ENCODE measurements at places on chromosomes 7 and 10. TPM values are rescaled to one million over a fixed set of nuclear protein-coding genes. Genes with fewer than 3 reads are reported as not detected.

VPS37D gene
- polyA plus RNA-seq, result 0.10 TPM

COL28A1 gene
- polyA plus RNA-seq, result 0.18 TPM

TRIM24 gene
- polyA plus RNA-seq, result 3.7 TPM

ITIH5 gene
- polyA plus RNA-seq, result not detected

PLXNA4 gene
- not detected for polyA plus RNA-seq

AQP1 gene
- not detected for polyA plus RNA-seq

VAX1 gene
- not detected for polyA plus RNA-seq

SYT15B gene
- 0.04 TPM for polyA plus RNA-seq

CTAGE4 gene
- polyA plus RNA-seq, result 0.12 TPM

ZP3 gene
- 4.5 TPM for polyA plus RNA-seq

ACTR3C gene
- 4.0 TPM for polyA plus RNA-seq

PIK3AP1 gene
- 167 TPM for polyA plus RNA-seq

FRA10AC1 gene
- polyA plus RNA-seq, result 5.0 TPM

CYP17A1 gene
- not detected for polyA plus RNA-seq

NXPH1 gene
- polyA plus RNA-seq, result not detected

DGKB gene
- not detected for polyA plus RNA-seq

THSD7A gene
- polyA plus RNA-seq, result not detected

SSC4D gene
- not detected for polyA plus RNA-seq

CNPY1 gene
- polyA plus RNA-seq, result not detected

UPK3BL2 gene
- polyA plus RNA-seq, result 143 TPM

TMEM270 gene
- polyA plus RNA-seq, result not detected

DEPP1 gene
- polyA plus RNA-seq, result not detected

MYH16 gene
- polyA plus RNA-seq, result not detected

DNAJC12 gene
- polyA plus RNA-seq, result 0.19 TPM

C7orf57 gene
- not detected for polyA plus RNA-seq

WDR86 gene
- 1.5 TPM for polyA plus RNA-seq

RNF133 gene
- polyA plus RNA-seq, result not detected

MLXIPL gene
- not detected for polyA plus RNA-seq

ABCB1 gene
- polyA plus RNA-seq, result 8.5 TPM

Measured in B cell (primary cell).